ENCODE measurements at places on chromosomes 7 and 10.

DNA sequence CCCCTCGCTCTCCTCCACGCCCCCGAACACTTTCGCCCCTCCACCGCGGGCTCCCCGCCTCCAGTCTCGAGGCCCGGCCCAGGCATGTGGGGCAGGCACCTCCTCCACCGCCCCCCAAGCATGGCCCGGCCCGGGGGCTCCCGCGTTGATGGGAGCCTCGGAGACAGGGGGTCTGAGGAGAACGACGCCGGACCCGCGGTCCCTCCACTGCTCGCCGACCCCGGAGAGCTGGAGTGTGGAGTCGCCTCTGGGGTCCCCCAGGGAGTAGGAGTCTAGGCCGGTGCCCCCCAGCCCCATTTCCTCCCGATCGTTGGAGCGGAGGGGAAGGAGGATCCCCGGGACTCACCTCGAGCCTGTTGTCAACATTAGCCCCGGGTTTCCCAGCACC, 206 bp downstream of the UPF2 start:
- DNase-seq, result no peak

DNA sequence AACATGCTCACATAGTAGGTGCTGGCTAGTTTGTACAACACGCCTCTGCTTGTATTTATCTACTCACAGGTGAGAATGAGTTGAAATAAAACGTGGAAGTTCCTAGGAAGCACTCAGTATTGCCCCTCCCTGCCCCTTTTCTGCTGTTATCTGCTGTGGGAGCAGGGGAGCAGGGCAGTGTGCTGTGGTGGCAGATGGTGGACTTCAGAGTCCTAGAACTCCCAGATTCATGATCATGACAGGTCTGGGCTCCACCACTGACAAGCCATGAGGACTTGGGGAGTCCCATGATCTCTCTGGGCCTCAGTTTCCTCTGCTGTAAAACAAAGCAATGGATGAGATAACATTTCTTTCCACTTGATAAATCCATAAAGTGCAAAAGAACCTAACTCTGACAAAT, 11.6 kb upstream of the PRKCQ start:
- no peak for DNase-seq

DNA sequence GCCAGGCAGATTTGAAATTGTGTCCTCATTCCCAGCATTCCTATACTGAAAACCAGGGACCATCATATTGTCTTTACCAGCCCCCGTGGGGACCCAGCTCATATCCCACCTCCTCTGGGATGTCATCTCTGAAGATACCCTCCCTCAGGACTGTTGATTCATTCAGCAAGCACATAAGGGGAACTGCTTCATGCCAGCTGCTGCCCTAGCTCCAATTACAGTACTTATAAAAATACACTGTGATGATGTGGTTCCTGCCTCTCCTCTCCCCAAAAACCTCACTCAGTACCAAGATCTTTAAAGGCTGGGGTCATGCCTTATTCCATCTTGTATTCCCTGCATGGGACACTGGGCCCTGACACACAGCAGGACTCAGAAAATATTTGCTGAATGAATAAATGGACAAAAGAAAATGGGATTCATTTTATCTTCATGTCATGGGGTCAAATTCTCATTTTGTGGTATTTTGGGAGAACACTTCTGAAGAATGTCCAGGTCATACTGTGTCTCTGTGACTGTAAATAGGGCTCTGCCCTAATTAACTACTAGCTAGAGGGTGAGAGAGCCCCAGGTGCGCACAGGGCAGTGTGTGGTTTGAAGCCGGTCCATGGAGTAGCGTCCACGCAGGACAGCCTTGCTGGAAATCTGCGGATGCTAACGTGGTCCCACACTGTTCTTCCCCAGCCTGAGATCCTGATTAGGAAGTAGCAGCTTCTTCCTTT, 29.0 kb upstream of the DAGLB start:
- DNase-seq, result no peak

- no peak for DNase-seq
Observed at GRCh38 chr7:95304990-95305389, 19.3 kb downstream of the PON1 start.

- DNase-seq, result no peak
Observed at GRCh38 chr10:53022611-53023088, 250.1 kb upstream of the MBL2 start.

All from GF-D8 (cell line).